Activated gamma-delta T cell (primary cell): ENCODE measurements at places on chromosomes 5 and 9.

- no peak for DNase-seq
Observed at GRCh38 chr9:97531888-97532376, 30.5 kb downstream of the TMOD1 start.

DNA sequence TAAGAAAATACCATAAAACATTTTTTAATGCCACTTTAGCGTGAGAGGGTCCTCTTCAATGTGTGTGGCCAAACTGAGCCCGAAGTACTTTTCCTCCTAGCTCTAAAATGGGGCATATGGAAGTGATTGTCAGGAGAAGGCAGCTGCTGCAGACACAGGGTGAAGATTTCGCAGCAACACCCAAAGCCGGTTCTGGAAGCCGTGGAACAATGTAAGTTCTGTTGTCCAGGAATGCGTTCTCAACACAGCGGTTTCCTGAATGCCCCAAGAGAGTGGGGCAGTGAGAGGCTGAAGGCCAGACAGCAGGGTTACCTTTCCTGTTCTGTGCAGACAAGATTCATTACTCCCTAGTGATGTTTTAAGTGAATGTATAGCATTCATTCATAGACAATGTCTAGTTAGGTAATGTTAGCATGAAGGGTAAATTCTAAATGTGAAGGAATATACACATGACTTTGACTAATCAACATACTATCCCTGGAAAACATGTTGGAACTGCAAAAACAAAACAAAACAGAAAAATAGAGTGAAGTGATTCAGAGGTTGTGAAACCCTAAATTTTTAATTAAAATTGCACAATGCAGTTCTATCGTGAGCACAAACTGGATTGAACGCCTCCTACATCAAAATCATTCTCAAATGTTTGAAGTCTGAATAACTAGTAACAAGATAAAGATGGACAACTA lies 197.0 kb upstream of the SEMA6A start:
- no peak for DNase-seq

GRCh38 chr5:82353522-82353921 lies 75.4 kb upstream of the RPS23 start:
- DNase-seq: no peak

DNA sequence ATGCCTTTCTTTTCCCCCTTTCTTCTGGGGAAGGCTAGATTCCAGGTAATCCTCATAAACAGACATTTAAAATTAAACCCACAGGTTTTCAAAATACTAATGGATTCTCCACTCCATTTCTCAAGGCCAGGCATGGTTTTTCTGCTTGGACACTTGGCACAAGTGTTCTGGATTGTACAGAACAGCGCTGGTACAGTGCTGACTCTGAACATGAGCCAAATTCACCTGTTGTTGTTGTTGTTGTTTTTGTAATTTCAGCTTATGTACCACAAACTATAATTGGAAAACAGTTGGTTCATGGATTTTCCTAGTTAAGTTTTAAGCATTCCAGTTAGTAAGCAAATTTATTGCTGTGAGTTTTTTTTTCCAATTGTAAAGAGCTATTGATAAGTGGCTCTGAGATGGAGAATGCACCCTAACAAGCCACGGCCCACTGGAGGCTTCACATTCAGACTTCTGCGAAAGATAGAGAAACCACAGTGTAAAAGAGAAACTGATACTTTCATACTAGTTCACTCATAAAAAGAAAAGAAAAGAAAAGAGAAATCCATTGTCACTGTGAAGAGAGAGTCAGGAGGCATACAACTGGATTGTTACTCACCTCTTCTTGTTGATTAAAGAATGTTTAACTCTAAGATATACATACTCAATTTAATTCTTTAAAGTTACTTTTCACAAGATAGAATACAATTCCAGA lies 16.2 kb upstream of the ITGA1 start:
- no peak for DNase-seq
